Spinal cord (tissue), 10 donors: ENCODE measurements at places on chromosomes 6 and 20. TPM values are rescaled to one million over a fixed set of nuclear protein-coding genes. Genes with fewer than 3 reads are reported as not detected.
A peak's percentile ranks its signal among the peaks of the same experiment; 100 is the strongest.

DNA sequence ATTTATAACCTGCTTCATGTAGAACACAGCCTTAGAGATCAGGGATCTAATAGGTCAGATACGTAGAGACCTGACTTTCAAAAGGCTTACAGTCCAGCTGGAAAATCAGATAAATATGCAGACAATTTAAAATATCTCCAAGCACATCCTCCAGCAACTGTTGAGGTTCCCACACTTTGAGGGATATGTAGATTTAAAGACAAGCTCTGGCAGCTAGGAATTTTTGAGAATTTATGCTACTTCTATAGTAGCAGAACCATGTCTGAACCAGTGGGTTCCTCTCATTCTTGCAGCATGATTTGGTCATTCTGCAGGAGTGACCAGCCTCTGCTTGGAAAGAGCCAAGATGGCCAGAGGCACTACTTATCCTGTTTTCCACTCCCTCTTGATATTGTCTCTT is 60.5 kb downstream of the CYB5R4 start:
- no peak for DNase-seq

Gene HCRTR2
- total RNA-seq, result 11.6 TPM

Gene TFAP2C
- total RNA-seq, result 0.50 TPM

Gene ASCC3
- 53.3 TPM for total RNA-seq

DNA sequence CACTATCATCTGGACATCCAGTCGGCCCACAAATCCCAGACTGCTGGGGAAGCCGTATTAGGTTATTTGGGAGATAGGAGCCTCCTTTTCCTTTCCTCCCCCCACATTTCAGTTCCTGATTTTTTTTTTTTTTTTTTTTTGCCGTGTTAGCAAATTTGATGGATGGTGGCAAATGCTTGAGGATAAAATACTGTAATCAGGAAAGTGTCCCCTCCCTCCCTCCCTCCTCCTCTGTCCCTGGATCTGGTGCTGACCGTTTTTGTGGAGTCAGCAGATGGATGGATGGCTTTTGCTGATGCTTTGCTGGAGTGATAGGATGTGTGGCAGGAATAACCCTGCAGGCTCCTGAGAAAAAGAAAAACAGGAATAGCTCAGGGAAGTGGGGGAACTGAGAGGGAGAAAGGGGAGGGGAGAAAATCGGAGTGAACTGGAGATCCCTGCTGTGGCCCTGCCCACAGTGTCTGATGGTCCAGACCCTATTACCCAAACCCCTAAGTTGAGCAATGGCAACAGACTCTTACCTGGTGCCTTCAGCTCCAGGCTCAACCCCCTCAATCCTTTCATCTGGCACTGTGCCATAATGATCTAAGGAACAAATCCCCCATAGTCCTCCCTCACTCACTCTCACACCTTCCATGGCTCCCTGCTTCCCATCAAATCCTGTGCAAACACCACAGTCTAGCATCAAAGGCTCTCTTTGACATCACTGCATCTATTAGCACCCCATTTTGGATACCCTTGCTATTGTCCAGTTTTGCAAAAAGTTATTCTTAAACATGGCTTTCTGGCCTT is 277.3 kb upstream of the CHD6 start:
- DNase-seq, result no peak

GRCh38 chr6:57104336-57104735 is 14.3 kb downstream of the ZNF451 start:
- DNase-seq, result no peak

- no peak for DNase-seq
These were observed 702.9 kb downstream of the TENT5A start for GRCh38 chr6:81049425-81050042.

Gene ELMO2
- total RNA-seq, result 60.2 TPM

DNA sequence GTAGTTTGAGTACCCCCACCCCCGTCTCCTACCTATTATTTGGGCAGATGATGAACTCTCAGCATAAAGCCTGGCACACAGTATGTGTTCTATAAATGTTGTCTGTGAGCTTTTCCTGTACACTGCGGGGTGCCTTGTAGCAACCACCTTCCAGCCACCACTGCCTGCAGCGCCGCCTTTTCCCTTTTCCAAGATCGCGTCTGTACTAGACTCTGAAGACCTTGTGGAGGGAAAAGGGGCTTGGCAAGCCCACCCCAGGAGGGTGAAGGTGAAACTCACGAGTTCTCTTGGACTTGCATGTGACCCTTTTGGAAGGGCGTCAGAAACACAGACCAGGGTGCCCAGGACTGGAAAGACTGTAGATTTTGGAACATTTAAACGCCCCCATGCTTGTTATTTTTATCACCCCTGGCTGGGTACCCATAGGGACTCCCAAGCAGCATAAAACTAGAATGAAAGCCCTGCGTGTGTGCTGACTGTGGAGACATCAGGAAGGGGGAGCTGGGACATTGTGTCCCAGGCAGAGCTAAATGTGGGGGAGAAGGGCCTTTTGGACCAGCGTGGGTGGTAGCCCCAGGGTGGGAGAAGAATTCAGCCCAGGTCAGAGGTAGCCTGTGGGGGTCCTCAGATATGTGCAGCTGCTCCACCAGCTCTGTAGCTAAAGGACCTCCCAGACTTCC is 8.3 kb downstream of the BAK1 start:
- no peak for DNase-seq

DNA sequence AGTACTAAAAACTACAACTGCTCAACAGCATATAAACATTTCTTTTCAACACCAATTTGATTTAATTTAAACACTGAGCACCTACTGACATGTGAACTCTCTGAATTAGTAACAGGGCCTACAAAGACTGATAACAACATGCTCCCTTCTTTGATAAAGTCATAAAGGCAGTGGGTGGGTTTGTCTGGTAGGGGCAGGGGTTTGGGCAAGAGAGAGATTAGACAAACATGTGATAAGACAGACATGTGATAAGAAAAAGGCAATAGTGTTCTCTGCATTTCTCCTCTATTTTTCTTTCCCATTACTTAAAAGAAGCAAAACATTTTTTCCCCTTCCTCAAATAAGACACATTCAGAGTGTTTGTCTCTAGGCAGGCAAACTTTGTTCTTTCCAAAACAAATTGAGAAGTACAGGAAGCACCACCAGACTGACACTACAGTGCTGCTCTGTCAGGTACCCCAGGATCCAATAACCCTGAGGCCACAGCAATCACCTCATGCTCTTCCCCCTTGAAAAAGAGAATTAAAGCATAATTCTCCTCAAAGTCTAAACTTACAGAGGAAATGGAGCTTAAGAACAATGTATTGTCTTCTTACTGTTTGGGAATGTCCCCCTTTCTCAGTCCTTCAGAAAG is 11.9 kb downstream of the C6orf52 start:
- no peak for DNase-seq

DNA sequence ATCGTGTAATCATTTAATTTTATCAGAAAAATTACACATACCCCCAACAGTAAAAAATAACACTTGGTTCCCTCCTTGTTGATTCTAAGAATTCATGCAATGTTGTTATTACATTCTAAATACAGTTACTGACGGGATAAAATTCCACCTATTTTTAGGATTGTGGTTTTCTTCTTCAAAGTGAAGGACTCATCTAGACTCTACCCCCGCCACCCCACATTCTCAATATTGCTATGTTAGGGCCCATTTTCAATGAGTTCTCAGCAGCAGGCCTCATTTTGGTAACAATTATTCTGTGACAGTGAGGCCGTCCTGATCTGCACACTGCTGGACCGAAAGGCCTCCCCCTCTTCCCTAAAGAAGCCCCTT is 43.5 kb downstream of the PREX1 start:
- DNase-seq, result no peak

DNA sequence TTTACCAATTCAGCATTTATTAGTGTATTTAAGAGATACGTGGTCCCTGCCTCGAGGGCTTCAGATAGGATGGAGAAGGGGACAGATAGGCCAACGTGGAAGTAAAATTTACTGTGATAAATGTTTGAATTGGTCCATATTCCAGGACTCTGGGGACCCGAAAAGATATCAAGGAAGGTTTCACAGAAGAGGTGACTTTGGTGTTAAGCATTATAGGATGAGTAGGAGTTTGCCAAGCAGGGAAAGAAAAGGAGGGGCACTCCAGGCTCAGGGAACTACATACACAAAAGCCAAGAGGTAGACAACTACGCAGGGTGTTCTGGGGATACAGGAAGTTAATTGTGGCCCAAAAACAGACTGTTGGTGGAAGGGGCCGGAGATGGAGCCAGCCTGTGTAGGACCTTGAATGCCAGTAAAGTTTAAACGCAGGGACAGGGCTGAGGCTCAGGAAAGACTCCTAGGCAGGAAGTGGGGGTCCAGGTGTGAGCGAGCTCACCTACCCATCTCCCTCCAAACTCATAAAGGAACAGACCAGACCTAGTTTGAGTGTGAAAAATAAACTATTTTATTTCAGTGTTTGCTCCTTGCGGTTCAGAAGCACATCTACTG is 37.0 kb downstream of the TGM2 start:
- no peak for DNase-seq

GRCh38 chr20:19588732-19589131 is 169.3 kb upstream of the RIN2 start:
- no peak for DNase-seq

- DNase-seq, result peak; percentile 94
These were observed 2.7 kb downstream of the SLC32A1 start for GRCh38 chr20:38726804-38727606.

- no peak for DNase-seq
These were observed 149.9 kb downstream of the GPX5 start for GRCh38 chr6:28675600-28675999.

- DNase-seq, result no peak
These were observed 880.4 kb upstream of the MAN1A1 start for GRCh38 chr6:120230008-120230407.

DNA sequence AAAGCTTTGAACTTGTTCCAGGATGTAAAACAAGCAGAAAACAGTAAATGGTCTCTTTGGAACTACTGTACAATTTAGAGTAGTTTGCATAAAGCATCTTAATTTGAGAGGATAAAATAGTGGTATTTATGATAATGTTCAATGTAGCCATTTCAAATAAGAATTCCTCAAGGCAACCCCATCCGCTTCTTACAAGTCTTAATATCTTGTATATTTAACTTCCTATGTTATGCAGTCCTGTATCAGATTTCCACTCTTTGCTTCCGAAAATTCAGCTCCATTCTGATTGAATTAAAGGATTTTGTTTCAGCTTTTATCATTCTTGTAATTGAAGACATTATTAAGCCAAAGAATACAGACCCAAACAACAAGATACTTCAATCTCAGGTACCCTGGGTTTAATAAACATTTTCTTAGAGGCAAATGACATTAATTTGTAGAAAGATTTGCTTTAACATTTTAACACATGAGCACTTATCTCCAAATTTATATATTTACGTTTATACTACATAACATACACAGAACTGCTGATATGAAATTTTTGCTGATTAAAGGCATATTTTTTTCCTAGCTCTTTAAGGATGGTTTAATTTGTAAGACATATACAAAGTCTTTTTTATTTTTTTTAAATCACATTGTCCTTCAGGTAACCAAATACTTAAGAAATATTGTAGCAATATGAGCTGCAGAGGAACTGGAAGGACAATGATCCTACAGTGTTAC is 131.1 kb upstream of the BEND3 start:
- no peak for DNase-seq

- DNase-seq, result no peak
These were observed 11.4 kb upstream of the KCNQ2 start for GRCh38 chr20:63483834-63484233.
